ENCODE measurements at places on chromosomes 13 and 19.

DNA sequence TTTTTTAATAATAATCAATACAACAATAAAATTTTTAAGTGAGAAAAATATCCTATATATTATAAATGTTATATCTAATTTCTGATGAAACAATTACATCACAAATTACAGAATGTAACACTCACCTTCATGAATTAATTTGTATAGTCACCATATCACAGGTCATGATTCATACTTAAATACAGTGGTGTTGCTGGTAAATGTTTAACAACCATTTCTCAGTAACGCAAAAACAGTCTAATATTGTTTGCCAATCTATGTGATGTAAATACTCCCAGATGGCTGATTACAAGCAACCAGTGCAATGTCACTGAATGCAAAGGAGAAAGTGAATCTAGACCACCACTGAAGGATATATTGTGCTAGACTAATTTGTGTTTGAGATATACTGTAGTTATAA lies 97.5 kb downstream of the DIAPH3 start:
- DNase-seq, result no peak

- no peak for DNase-seq
Measured at GRCh38 chr19:51034704-51035103, at the start of gene KLK12. Gene KLK12, minus strand, starts transcription at chr19:51035002. Its CDS starts 381 bp downstream, at chr19:51034621.

GRCh38 chr19:13023656-13024055 lies 28.4 kb downstream of the NFIX start:
- DNase-seq, result no peak

GRCh38 chr19:9828551-9829063 lies 889 bp downstream of the UBL5 start:
- no peak for DNase-seq

DNA sequence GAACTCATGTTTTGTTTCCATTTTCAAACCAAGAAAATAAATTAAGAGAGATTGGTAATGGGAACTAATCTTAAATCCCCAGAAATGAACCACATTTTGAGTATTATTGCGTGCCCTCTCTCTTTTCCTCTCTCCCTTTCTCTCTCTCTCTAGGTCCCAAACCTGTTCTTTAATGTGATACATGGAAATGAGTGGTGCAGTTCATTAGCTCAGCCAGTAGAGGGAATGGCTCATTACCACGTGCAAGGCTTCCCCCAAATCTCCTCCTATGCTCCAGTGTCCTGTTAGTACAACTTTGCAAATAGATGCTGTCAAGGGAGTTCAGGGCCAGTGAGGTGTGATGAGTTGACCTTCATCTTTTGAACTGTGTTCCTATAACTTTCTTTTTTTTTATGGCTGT lies 178.4 kb downstream of the FGF9 start:
- no peak for DNase-seq

GRCh38 chr13:41613471-41613870 lies 156.1 kb downstream of the RGCC start:
- DNase-seq, result no peak

DNA sequence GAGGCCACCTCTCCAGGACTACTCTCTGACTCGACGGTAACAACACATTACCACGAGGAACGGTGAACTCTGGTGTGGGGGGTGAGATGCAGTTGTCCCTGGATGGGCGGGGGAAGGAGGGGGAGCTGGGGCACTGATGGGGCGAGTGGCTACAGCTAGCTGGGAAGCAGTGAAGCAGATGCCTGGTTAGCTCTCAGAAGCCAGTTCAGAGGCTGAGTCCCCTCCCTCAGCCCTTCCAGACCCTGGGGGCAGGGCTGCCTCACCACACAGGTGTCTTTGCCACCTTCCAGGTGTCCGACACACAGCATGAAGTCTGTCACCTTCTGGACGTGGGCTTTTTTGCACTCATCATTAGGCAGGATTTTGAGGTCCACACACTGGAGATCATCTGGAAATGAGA lies 4.0 kb downstream of the KLK1 start:
- DNase-seq, result no peak

DNA sequence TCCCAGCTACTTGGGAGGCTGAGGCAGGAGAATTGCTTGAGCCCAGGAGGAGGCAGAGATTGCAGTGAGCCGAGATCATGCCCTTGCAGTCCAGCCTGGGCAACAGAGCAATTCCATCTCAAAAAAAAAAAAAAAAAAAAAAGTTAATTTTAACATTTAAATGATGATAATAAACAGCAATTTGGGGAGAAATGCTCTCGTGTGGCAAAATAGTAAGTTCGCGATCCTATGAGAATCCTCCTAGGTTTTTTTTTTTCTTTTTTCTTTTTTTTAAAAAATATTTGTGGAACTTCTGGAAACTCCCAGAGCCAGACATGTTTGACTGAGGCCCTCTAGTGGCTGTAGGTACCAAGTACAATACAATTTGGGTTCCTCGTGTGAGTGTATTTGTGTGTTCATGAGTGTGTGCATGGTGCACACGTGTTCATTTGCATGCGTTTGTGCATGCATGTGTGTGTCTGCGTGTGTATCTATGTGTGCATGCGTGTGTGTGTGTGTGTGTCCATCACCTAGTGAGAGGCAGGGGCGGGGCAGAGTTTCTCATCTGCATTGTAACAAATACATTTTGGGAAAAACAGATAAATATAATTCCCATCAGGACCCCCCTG lies 31.2 kb downstream of the TMPRSS9 start:
- DNase-seq, result no peak

DNA sequence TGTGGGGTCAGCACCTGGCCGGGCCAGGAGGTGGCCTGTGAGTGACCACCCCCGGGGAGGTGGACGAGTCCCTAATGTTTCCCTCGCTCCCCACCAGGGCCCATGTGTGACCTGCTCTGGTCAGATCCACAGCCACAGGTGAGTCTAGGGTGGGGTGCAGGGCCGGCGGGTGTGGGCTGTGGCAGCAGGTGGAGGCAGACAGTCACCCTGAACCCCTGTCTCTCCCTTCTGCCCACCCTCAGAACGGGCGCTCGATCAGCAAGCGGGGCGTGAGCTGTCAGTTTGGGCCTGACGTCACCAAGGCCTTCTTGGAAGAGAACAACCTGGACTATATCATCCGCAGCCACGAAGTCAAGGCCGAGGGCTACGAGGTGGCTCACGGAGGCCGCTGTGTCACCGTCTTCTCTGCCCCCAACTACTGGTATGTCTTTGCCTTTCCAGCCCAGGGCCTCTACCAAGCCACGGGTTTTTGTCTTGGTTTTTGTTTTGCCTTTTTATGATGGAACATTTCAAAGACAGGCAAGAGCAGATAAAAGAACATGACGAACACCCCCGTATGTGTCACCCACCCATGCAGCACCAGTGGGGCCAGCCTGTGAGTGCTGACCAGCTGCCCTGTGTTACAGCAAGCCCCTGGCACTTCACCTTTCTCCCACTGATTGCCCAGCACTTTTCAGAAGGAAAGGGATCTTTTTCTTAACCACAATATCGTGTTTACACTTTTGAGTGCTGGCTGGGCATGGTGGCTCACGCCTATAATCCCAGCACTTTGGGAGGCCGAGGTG lies 24.9 kb downstream of the CCDC8 start:
- DNase-seq, result no peak

- no peak for DNase-seq
Measured at GRCh38 chr19:30873691-30874090, 475.5 kb downstream of the TSHZ3 start.

GRCh38 chr13:19185865-19186645 lies 4.4 kb upstream of the TUBA3C start:
- no peak for DNase-seq

DNA sequence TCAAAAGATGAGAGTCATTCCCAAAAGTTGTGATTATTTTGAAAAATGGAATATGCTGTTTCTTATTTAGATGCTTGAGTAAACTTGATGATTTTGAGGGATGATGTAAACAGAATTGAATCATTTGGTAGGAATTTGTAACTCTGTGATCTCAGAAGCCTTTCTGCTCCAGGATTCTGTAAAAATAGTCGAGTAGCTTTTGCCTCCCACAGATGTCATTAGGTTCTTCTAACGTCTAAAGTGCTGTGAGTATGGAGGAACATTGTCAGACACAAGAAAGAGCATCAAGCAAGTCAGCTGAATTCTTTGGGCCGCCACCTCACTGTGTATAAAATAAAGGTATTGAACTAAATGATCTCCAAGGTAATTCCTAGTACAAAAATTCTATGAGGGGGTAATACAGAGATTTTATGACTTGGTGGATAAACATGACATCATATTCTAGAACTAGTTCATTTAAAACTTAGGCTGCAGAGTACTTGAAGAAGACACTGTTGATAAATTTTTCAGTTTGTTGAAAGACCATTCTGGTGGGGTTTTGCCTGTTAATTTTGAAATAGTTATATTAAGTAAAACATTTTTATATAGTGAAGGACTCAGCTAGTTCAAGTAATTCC lies 1.4 kb upstream of the GPR183 start:
- no peak for DNase-seq

- no peak for DNase-seq
Measured at GRCh38 chr13:32525766-32526165, 12.8 kb downstream of the N4BP2L2 start.

DNA sequence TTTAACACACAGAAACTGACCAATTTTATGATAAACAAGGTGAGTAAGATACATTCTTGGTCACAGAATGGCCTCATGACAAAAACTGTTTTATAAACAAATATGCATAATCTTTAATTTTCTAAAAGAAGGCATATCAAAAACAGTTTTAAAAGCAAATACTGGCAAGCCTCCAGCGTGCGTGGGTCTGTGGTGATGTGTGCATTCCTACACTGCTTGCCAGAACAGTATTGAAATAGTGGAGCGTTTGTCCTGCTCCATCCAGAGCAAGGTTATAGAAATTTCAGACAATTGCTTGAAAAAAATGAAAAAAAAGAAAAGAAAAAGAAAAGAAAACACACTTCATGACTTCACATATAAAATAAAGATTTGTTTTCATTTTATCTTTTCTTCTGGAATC lies 140.9 kb downstream of the MZT1 start:
- no peak for DNase-seq

DNA sequence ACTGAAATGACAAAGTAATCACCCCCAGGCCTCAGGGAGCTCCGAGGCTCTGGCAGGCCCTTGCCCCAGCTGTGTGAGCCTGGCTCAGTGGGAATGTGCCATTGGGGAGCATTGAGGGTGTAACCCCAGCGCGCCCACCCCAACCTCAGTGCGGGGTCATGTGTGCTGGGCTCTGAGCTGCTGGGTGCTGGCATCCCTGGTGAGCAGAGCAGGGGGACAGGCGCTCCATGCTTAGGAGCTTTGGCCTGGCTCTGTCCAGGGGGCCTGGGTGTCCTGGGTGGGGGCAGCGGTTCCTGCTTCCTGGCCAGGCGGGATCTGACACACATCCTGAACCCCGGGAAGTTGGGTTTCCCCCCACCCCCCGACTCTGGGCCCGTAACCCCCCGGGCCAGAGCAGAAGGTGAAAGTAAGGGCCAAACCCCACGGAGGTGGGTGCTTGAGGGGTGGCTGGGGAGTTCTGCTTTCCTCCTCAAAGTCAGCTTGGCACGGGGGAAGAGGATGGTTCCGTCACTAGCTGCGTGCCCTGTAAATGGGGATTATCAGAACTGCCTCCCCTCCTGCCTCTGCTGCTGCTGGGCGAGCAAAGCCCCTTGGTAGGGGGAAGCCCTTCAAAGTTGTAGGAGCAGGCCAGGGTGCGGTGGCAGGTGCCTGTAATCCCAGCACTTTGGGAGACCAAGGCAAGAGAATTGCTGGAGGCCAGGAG lies 1.7 kb downstream of the LRP3 start:
- DNase-seq, result no peak

- no peak for DNase-seq
Measured at GRCh38 chr13:112067116-112067741, at the start of gene SOX1. Gene SOX1, plus strand, starts transcription at chr13:112067149. Its CDS starts 510 bp downstream, at chr13:112067659.

DNA sequence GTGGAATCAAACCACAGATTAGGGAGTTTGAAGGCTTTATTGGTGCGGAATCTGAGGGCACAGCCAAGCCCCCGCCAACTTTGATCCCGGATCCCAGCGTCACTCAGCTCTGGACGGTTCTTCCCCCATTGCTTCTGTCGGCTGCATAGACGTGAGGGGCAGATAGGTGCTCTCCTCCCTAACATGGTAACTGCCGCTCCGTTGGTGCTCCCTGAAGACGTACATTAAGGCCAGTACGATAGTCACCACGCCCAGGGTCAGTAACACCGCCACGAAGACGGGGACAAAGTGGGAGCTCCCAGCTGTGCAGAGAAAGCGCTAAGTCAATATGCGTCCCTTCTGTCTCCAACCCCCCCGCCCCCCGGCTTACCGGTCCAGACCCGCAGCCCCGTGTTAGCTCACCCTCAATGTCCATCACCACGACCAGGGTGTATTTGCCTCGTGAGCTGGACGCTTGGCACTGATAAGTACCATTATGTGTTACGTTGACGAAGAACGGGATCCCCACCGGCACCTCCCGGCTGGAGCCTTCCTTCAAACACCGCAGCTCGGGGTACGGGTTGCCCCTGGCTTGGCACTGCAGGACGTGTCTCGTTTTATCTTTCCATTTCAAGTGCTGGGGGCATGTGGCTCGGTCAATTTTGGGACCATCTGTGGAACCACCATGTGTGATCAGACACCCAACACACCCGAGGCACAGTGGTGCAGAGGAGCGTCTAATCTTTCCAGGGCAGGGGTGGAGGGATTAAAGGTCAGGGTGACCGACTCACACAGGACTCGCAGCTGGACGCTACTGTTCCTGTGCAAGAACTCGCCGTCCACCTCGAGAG lies 644 bp upstream of the RAVER1 start:
- DNase-seq, result no peak

All from stimulated activated CD8-positive, alpha-beta memory T cell treated with anti-CD3 and anti-CD28 coated beads, Interleukin-15, amount 100 ng/mL, for 1 hour (primary cell).